Lower lobe of right lung (tissue), 2 donors: ENCODE measurements at places on chromosomes 2 and 18. TPM values are rescaled to one million over a fixed set of nuclear protein-coding genes. Genes with fewer than 3 reads are reported as not detected.

- no peak overlapping the region for H3K27ac ChIP-seq
- no peaks in the 10 kb centered on the region for H3K36me3 ChIP-seq
- no peaks in the 10 kb centered on the region for H3K27me3 ChIP-seq
- H3K4me1 ChIP-seq: no peaks in the 10 kb centered on the region
- no peak overlapping the region for H3K4me3 ChIP-seq
Observed at GRCh38 chr2:220785178-220785577, 786.9 kb downstream of the EPHA4 start.

DNA sequence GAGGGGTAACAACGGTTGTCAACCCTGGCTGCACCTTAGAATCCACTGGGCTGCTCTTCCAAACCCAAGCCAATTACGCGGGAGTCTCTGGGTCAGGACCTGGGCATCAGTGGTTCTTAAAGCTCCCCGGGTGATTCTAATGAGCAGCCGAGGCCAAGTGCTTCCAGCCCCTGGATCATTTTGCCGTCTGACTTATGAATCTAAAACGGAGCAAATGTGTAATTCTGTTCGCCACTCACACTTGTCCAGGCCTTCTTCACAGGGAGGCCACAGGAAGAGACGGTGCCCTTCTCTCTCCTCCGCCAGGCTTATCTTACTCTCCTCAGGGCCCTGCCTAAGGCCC lies 78.5 kb downstream of the MCFD2 start:
- H3K4me1 ChIP-seq: peaks cover 3% of the 10 kb centered on the region
- no peaks in the 10 kb centered on the region for H3K36me3 ChIP-seq
- DNase-seq: no peak

NYAP2 gene
- total RNA-seq: 1.1 TPM

- DNase-seq: no peak
- H3K4me1 ChIP-seq: no peaks in the 10 kb centered on the region
- no peak overlapping the region for H3K27ac ChIP-seq
- H3K36me3 ChIP-seq: no peaks in the 10 kb centered on the region
Observed at GRCh38 chr18:25038261-25038660, 313.7 kb downstream of the ZNF521 start.

CYRIA gene
- 29.4 TPM for total RNA-seq

- H3K4me3 ChIP-seq: no peak overlapping the region
- H3K27ac ChIP-seq: no peak overlapping the region
- no peaks in the 10 kb centered on the region for H3K36me3 ChIP-seq
- H3K27me3 ChIP-seq: no peaks in the 10 kb centered on the region
- H3K4me1 ChIP-seq: peaks cover 16% of the 10 kb centered on the region
- no peak for DNase-seq
Observed at GRCh38 chr2:97952357-97952756, 43.4 kb downstream of the TMEM131 start.

CRYGC gene
- total RNA-seq: not detected

DNA sequence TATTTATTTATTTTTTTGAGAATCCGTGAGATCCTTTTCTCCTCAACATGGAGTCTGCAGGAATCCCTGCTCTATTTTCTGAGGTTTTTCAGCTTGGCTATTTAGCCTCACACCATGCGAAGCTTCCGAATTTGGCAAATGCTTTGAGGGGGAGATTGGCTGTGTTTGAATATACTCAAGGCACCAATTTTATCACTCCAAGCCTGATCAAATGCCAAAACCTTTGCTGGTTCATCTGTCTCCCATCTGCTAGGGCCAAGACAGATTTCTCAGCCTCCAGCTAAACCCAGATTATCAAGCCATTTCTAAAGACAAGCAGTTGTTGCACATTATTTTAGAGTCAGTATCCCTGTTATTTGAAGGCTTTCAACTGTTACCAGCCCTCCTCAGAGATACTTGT lies 295.7 kb downstream of the XIRP2 start:
- DNase-seq: no peak
- no peaks in the 10 kb centered on the region for H3K36me3 ChIP-seq
- no peaks in the 10 kb centered on the region for H3K27me3 ChIP-seq
- H3K4me3 ChIP-seq: no peak overlapping the region

DIPK1C gene
- not detected for total RNA-seq

GRCh38 chr2:168114040-168114439 lies 133.4 kb downstream of the STK39 start:
- H3K27ac ChIP-seq: no peak overlapping the region
- no peaks in the 10 kb centered on the region for H3K36me3 ChIP-seq
- no peak for DNase-seq
- no peak overlapping the region for H3K4me3 ChIP-seq
- no peaks in the 10 kb centered on the region for H3K4me1 ChIP-seq
- H3K27me3 ChIP-seq: no peaks in the 10 kb centered on the region

GRCh38 chr2:158045362-158045761 lies 56.3 kb upstream of the UPP2 start:
- peaks cover 18% of the 10 kb centered on the region for H3K4me1 ChIP-seq
- H3K36me3 ChIP-seq: no peaks in the 10 kb centered on the region
- H3K27ac ChIP-seq: no peak overlapping the region

ERFE gene
- total RNA-seq: not detected

- DNase-seq: no peak
- no peaks in the 10 kb centered on the region for H3K4me1 ChIP-seq
- H3K27me3 ChIP-seq: no peaks in the 10 kb centered on the region
- H3K36me3 ChIP-seq: no peaks in the 10 kb centered on the region
- H3K27ac ChIP-seq: no peak overlapping the region
- H3K4me3 ChIP-seq: no peak overlapping the region
Observed at GRCh38 chr2:70003093-70003830, 41.8 kb upstream of the ASPRV1 start.

- DNase-seq: no peak
- no peaks in the 10 kb centered on the region for H3K27me3 ChIP-seq
- H3K4me3 ChIP-seq: no peak overlapping the region
- no peaks in the 10 kb centered on the region for H3K4me1 ChIP-seq
- no peaks in the 10 kb centered on the region for H3K36me3 ChIP-seq
Observed at GRCh38 chr2:153027533-153027932, 309.1 kb downstream of the ARL6IP6 start.

- DNase-seq: no peak
- H3K4me1 ChIP-seq: no peaks in the 10 kb centered on the region
- no peak overlapping the region for H3K27ac ChIP-seq
- no peaks in the 10 kb centered on the region for H3K36me3 ChIP-seq
Observed at GRCh38 chr2:128270672-128271596, 47.7 kb downstream of the HS6ST1 start.

CCDC150 gene
- 1.5 TPM for total RNA-seq

DNA sequence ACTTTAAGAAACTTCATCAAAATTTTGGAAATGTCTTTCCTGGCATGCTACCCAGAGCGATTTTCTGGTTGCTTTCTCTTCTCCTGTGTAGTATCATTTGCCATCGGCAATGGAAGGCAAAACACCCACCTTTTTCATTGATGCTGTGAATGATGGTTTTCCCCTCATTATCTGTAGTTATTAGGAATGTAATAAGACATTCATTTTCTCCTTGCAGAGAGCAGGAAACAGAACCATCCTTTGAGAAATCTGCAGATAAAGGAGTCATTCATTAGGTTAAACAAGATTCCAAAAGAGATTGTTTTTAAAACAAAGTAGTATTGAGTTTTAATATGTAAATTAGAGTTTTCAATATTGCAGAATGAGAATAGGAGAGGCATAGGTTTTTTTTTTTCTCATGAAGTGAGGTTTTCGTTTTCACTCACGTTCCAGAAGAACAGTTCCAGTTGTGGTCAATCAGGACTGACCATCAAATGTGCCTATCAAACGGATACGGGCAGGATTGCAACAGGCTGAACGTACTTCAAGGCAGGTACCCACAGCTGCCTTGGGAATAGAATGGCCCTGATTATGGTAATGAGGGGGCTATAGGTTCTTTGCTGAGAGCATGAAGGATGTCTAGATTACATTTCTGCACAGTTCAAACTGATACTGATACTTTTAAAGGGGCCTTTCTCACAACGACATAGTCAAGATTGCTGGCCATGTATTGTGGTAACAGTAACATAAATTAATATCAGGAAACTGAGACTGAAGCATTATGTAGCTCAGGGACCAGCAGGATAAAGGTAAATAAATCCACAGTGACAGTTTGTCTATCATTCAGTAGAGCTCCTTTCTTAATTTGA lies 49.8 kb upstream of the PLA2R1 start:
- H3K36me3 ChIP-seq: peaks cover 29% of the 10 kb centered on the region
- no peak overlapping the region for H3K4me3 ChIP-seq
- no peaks in the 10 kb centered on the region for H3K4me1 ChIP-seq

DNA sequence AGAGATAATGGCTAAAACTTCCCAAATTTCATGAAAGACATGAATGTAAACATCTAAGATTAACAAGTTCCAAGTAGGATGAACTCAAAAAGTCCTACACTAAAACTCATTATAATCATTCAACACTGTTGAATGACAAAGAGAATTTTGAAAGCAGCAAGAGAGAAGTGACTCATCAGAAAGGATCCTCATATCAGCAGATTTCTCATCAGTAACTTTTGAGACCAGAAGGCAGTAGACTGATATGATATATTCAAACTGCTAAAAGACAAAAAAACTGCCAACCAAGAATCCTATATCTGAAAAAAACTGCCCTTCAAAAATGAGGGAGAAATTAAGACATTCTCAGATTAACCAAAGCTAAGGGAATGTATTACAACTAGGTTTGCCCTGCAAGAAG lies 130.6 kb upstream of the OTX1 start:
- H3K4me3 ChIP-seq: no peak overlapping the region
- no peak overlapping the region for H3K27ac ChIP-seq
- no peak for DNase-seq
- H3K36me3 ChIP-seq: no peaks in the 10 kb centered on the region

RUFY4 gene
- not detected for total RNA-seq

GRCh38 chr18:9296233-9297006 lies 38.2 kb upstream of the TWSG1 start:
- no peak for DNase-seq
- no peaks in the 10 kb centered on the region for H3K4me1 ChIP-seq
- no peaks in the 10 kb centered on the region for H3K36me3 ChIP-seq
- H3K27ac ChIP-seq: no peak overlapping the region
- H3K27me3 ChIP-seq: no peaks in the 10 kb centered on the region
